ENCODE measurements at places on chromosomes 12 and 14.

GRCh38 chr14:50471838-50472465 lies 60.4 kb downstream of the MAP4K5 start:
- DNase-seq: no peak

GRCh38 chr14:72634691-72635616 lies 258.9 kb downstream of the DPF3 start:
- DNase-seq: no peak

- DNase-seq: no peak
These were observed 42.7 kb downstream of the GPHB5 start for GRCh38 chr14:63276016-63276415.

DNA sequence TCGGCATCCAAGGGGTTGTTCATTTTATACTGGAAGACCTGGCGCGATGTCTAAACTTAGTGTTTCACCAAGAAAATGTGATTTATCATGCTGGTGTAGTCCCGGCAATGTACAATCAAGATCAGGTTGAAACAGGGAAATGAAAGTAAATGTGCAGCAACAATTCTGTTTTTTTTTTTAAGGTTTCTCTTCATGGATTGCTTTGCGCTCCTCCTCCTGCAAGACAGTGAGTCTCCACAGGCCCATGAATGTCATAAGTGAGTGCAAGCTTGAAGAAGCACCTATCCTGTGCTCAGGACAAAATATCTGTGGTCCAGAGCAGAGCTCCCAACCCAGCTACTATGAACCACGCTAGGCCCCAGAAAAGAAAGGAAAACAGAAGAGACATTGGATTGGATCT lies 143.4 kb downstream of the KCNK10 start:
- no peak for DNase-seq

- no peak for DNase-seq
These were observed 73.0 kb downstream of the DNAI7 start for GRCh38 chr12:25121916-25122315.

- peak; percentile 93 for DNase-seq
These were observed 18.2 kb upstream of the CACNA2D4 start for GRCh38 chr12:1936406-1937320.

- DNase-seq: no peak
These were observed 6.4 kb upstream of the CCDC60 start for GRCh38 chr12:119328111-119328510.
